GF-D8 (cell line): ENCODE measurements at places on chromosomes 2 and 18.
A peak's percentile ranks its signal among the peaks of the same experiment; 100 is the strongest.

- no peak for DNase-seq
Observed at GRCh38 chr18:12304351-12305210, 3.5 kb upstream of the TUBB6 start.

GRCh38 chr18:30967701-30968100, 74.8 kb downstream of the DSC3 start:
- no peak for DNase-seq

- peak; percentile 11 for DNase-seq
Observed at GRCh38 chr2:29309090-29310029, 194.1 kb downstream of the CLIP4 start.

- DNase-seq: no peak
Observed at GRCh38 chr2:241228081-241228859, 39.8 kb downstream of the ANO7 start.

- peak; percentile 96 for DNase-seq
Observed at GRCh38 chr2:27370026-27370815, at the start of the genes EIF2B4 and SNX17. EIF2B4 (minus strand) TSS chr2:27370338; CDS start chr2:27370314, 24 bp downstream. SNX17 (plus strand) TSS chr2:27370616; CDS start chr2:27370744, 128 bp downstream.

DNA sequence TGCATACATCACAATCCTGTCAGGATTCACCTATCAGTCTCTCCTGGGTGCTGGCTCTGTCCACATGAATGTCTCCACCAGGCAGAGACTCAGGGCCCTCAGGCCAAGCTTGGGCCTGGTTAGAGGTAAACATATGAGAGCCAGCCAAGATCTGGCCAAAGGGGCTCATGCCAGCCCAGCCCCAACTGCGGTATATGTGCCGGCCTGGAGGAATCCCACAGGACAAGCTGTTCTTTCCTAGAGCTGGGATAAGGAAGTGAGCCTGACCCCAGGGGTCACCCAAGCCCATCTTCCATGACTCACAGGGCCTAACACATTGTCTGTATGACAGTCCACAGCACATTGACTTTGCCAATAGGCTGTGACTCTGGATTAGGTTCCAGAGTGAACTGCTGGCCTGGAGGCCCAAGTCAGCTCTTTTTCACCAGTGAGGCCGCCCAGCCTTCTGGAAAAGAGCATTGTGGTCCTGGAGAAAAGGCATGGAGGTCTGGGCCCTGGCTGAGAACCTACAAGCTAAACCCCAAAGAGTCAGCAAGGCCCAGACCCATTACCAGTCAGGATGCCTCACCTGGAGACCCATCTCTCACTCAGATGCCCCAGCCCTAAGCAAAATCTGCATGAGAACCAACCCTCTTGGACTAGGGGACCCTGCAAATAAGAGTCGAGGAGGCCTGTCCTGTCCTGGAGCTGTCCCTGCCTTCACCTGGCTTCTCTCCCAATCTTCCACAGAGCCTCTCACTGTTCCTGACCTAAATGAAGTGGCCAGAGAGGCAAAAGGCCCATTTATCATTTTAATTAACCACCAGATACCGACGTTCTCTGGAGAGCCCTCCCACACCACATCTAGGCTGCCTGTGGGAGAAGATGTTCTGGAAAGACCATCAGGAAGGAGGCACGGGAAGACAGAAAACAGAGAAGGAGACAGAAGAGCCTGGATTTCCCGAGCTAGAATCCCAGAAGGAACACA, 120.9 kb upstream of the PKDCC start:
- no peak for DNase-seq

DNA sequence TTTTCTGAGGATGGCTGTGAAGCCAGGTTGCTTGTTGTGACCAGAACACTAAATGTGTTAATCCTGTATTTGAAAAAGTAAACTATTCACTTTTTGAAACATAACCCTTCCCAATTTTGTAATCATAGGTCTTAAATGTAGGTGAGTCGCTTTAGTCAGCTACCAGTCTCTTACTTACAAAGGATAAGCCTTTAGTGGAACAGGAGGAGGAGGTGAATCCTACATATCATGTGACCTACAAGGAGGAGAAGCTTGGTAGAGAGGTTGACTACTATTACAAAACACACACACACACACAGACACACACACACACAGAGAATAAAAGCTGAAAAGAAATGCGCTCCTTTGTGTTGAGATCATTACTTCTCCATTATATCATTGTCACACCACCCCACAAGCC, 59.9 kb upstream of the SPAG16 start:
- no peak for DNase-seq

GRCh38 chr2:10412380-10412779, 35.7 kb downstream of the ODC1 start:
- no peak for DNase-seq

GRCh38 chr18:34400834-34401233, 176.1 kb upstream of the NOL4 start:
- no peak for DNase-seq

DNA sequence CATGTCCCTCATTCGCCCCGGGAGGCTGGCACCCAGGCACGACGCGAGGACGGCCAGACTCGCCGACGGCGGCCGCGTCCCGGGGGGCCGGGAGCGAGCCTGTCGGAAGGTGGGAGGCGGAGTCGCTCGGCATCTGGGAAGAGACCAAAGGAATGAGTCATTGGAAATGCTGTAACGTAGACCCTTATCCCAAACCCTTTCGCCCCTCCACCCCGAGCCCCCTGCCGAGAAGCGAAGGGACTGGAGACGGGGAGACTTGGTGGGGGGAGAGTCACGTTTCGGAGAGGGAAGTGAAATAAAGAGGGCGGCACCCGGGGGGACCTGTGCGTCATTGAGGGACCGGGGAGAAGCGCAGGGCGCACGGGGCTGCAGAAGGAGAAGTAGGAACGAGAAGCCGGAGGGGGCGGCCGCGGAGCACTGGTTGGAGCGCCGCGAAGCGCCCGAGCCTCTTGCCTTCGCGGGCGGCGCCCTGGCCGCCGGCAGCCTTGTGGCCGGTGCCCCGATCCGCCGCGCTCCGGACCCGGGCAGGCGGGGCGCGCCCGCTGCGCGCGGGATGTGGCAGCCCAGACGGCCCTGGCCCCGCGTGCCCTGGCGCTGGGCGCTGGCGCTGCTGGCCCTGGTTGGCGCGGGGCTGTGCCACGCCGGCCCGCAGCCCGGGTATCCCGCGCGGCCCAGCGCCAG, at the start of gene EMILIN2:
Gene EMILIN2 (plus strand): TSS at position 371 of the 681 bp plus-strand sequence. CDS start 183 bp downstream, at position 554.
- no peak for DNase-seq

GRCh38 chr2:67374481-67374880, 22.7 kb upstream of the ETAA1 start:
- DNase-seq: no peak

GRCh38 chr2:72727356-72727755, 98.5 kb downstream of the EXOC6B start:
- no peak for DNase-seq

- DNase-seq: peak; percentile 60
Observed at GRCh38 chr18:22930089-22930713, 2.9 kb upstream of the RBBP8 start.

- no peak for DNase-seq
Observed at GRCh38 chr2:210174086-210174485, 2.9 kb upstream of the KANSL1L start.

- no peak for DNase-seq
Observed at GRCh38 chr2:10717628-10718027, 3.8 kb upstream of the ATP6V1C2 start.

DNA sequence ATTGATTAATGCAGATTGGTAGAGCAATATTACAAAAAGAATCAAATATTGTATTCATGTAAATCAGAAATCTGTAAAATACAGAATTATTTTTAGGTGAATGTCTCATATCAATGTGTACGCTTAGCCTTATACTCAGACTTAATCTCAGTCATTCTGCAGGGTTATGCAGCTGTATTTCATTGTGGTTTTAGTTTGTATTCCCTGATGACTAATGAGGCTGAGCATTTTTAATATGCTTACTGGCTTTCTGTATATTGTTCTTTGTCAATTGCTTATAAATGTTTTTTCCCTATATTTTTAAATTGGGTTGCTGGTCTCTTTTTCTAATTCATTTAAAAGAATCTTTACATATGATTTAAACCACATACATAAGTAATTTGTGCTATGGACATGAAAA, 50.1 kb downstream of the CDH19 start:
- no peak for DNase-seq

DNA sequence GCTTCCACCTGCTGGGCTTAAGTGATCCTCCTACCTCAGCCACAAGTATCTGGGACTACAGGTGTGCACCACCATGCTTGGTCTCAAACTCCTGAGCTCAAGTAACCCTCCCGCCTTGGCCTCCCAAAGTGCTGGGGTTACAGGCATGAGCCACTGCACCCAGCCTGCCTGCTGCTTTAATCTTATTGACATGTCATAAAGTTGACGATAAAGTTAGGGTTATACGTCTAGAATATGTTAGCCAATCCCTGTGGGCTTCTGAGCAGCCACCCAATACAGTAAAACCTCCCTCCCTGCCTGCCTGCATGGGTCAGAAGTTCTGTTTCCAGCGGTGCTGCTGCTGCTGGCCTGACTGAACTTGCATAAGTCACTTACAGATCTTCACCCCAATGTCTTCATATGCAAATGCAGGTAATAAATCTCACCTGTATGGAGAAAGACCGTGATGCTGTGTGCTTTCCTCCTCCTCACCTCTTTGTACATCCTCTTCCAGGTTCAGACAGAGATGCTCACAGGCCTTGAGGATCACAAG, 30.1 kb downstream of the TGIF1 start:
- DNase-seq: no peak

- DNase-seq: no peak
Observed at GRCh38 chr2:65706411-65706810, 274.0 kb upstream of the SPRED2 start.

- no peak for DNase-seq
Observed at GRCh38 chr2:45191976-45192375, 182.7 kb upstream of the SIX2 start.

DNA sequence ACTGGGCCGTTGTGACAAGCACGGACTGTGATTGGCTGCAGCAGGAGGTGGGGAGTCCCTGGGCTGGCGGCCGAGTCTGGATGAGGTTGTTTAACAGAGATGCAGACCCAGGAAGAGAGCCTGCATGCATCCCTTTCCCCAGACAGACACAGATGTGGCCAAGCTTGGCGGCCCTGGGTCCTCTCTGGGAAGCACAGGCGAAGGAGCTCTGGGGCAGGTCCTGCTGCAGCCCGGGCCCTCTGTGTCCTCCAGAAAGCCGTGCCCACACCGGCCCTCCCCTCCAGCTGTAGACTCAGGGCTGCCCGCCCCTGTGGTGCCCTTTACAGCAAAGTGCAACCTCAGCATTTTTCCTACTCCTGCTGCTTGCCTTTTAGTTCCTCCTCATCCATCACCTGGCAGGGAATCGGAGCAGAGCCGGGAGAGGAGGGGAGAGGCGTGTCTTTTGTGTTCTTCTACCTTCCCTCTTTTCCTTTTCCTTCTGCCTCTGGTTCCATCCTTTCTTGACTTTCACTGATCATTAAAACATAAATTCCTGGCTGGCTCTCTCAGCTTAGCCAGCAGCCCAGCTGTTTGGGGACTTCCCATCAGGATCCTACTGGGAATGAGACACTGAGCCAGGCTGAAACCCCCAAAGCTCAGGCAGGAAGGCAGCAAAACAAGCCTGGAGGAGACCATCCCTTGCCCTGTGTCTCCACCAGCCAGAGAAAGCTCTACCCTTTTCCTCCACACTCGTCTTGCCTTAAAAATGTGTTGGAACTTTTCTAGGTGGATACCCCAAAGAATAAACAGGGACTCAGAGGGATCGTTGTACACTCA, 75.0 kb downstream of the CTIF start:
- DNase-seq: no peak

DNA sequence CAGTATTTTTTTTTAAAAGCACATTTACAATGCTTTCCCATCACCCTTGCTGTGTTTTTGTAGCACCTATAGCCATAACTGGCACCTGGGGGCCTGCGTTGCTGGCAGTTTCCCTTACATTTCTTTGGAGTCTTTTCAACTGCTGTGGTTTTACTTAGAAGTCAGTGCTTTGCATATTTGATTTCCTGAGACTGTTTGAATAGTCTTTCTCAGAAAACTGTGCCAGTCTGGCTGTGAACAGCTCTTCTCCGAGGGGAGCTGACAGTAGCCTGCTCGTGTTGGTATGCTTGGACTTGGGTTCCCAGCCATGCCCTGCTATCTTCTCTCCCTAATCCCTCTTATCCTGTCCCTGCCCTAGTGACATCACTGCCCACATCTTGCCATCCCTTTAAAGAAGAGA, 81.5 kb downstream of the DPP4 start:
- peak; percentile 25 for DNase-seq

DNA sequence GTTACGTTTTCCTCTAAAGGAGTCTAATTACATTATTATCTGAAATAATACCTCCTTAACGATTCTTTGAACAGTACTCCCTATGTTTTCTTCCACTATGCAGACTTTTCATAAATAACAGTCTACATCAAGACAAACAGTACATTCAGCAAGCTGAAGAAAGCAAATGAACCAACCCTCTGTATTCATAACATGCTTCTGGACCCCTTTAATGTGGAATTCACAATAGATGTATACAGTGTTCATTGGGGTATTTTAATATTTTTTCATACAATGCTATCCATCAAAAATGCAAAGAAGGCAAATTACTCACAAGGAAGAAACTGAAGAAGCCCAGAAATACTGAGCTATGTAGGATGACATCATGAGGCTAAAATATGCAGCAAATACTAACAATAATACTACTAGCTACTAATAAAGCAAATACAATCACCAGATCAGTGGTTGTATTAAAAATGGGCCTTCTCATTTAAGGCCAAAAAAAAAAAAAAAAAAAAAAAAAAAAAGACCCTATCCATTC, 408.6 kb downstream of the MTX2 start:
- no peak for DNase-seq
